ENCODE measurements at places on chromosomes 1 and 21.

- no peak for DNase-seq
Observed at GRCh38 chr1:159056069-159056698, 20.4 kb downstream of the AIM2 start.

DNA sequence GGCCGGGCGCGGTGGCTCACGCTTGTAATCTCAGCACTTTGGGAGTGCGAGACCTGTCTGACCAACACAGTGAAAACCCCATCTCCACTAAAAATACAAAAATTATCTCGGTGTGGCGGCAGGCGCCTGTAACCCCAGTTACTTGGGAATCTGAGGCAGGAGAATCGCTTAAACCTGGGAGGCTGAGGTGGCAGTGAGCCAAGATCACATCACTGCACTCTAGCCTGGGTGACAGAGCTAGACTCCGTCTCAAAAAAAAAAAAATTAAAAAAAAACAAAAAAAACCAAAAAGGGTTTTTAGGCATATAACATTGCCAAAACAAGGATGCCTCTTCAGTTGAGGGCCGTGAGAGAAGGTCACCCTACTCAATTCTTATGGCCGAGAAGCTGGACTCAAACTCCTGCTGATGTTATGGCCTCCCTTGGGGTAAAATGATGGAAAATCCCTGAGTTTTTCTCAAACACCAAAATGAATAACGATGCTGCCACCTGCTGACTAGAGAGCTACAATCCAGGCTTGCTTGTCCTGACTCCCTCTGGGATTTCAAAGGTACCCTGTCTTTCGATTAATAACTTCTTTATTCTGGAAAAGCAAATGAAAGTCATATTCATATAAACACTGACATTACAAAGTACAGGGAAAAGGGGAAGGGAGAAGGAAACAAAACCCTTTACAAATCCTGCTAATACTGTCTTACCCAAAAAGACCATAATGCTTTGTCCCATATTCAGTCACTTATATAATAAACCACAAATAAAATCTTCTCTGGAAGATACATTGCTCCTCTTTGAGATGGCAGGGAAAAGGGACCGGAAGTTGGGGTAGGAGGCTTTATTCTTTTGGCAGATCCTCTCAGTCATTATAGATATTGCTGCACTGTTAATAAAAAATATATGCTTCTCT lies 10.7 kb downstream of the RAB42 start:
- DNase-seq = peak; percentile 56

- no peak for DNase-seq
Observed at GRCh38 chr1:226717256-226717909, 21.7 kb downstream of the ITPKB start.

GRCh38 chr21:14736672-14737071 lies 190.6 kb upstream of the SAMSN1 start:
- no peak for DNase-seq

GRCh38 chr1:70072231-70072751 lies 133.1 kb downstream of the LRRC40 start:
- no peak for DNase-seq

- DNase-seq = no peak
Observed at GRCh38 chr21:21101911-21102310, 103.7 kb downstream of the NCAM2 start.

DNA sequence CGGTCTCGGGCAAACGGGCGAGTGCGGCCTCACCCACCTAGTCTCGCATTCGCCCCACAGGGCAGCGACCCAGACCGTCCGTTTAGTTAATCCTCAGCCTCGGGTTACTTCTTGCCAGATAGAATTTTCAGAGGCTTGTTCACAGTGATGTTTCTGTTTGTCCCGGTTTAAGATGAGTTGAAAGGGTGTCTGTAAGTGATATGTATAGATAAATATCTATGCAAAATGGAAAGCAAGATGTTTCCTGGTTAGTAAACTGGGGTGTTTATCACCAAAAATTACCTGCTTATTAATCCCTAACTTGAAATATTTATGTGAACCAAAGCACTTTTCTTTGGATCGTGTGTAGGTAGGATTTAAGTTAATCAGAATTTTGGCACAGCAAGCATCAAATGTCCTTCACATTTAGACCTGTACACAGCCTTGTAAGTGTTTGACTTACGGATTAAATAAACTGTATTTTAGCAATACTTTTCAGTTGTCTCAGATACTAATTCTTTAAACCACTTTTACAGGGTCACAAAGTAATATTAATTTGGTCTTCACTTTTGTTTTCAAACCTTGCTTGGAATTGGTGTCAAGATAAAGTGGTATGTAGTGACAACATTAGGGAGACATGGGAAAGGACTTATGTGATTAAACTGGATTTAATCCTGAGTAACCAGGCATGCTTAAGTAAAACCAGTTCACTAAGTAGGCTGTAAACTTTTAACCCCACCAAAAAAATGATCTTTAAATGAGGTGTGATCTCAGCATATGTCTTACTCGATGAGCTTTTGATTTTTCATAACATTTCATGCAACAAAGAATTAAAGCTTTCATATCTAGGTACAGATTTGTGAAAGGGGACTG lies 914 bp downstream of the ZNF326 start:
- no peak for DNase-seq

DNA sequence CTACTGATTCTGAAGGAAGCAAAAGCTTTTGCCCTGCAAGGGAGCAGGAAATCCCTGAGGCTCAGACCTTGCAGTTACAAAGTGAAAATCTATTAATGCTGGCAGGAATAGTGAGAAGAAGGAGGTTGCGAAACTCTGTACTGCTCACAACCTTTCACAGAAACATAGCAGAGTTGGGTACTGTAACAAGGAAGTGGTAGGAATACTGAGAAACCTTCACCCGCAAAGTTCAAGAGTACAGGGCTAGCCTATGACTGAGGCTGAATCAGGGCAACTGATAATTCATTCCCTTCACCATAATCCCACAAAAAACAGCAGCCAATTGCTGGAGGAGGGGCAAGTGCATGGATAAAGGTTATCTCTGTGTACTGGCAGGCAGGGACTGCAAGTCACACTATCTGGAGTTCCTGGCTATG lies 23.9 kb upstream of the KCTD3 start:
- DNase-seq = no peak

DNA sequence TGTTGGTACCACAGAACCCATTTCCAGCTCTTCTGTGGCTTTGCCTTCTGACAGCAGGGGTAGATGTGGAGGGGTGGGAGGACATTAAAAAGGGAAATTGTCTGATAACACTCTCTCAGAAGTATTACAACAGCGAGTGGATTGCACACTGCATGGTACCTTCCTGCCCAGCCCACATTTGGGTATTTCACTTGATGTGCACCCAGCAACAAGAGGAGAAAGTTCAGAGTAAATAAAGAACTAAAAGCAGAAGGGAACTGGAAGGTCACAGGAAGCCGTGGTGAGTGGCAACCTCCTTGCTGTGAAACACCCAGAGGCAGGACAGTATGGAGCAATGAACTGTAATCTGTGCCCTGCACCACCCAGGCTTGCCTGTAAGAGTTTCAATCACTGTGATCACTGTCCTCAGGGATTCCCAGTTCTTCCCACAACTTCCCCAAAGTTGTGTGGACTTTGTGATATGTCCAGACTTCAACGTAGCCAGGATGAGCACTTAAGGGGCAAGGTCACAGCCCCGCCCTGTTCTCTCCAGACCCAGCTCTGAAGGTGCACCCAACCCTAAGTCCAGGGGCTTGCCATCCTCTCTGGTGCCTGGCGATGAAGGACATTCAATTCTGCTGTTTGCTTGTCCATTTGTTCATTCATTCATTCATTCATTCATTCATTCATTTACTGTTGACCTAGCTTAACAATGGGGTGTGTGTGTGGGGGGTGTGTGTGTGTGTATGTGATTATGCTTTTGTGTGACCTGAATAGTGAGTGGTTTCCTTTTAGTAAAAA lies 18.7 kb upstream of the F5 start:
- peak; percentile 12 for DNase-seq

DNA sequence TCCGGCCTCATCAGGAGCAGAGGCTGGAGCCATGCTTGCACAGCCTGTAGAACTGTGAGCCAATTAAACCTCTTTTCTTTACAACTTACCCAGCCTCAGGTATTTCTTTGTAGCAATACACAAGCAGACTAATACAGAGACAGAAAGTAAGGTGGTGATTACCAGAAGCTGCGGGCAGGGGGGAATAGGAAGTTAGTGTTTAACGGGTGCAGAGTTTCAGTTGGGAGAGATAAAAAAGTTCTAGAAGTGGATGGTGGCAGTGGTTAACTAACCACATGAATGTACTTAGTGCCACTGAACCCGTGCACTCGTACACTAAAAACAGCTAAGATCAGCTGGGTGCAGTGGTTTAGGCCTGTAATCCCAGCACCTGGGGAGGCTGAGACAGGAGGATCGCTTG lies 80.4 kb upstream of the TARDBP start:
- no peak for DNase-seq

- DNase-seq = no peak
Observed at GRCh38 chr1:110328700-110329099, 10.5 kb upstream of the RBM15 start.

GRCh38 chr1:117861694-117862093 lies 67.7 kb downstream of the GDAP2 start:
- peak; percentile 58 for DNase-seq

DNA sequence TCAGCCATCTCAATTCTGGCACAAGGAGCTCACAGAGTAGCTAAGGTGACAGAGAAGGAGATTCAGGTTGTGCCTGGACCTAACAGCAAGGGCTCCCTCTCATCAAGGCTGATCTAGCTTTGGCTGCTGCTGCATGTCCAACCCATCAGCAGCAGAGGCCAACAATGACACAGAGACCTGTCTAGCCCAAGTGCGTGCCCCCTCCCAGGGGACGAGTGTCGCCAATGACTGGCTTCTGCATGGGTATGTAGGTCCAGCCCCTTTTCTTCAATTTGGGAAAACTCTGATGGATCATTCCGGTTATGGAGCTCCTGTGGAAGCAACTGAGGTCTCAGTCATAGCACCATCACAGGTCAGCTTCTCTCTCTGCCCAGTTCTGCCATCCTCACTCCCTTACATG lies 83.3 kb downstream of the KCNJ15 start:
- no peak for DNase-seq

GRCh38 chr1:86997538-86997937 lies 83.1 kb downstream of the HS2ST1 start:
- DNase-seq = no peak

DNA sequence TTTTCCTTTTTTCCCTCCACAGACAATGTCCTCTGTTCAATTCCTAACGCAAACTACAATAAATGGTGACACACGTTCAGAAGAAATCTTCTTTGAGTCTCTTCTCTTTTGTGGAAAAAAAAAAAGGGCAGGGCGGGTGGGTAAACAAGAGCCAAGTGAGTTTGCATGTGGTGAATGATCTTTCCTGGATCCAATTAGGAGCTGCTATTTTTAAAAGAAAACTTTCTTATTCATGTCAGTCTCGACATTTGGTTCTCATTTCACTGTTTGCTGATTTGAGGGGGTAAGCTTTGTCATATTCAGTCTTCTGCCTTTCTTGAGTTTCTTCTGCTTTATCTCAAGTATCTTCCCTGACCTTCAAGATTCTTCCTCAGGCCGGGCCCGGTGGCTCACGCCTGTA lies 29.2 kb upstream of the KIF1B start:
- DNase-seq = no peak

GRCh38 chr1:179337288-179337687 lies 28.5 kb upstream of the AXDND1 start:
- DNase-seq = no peak

- DNase-seq = no peak
Observed at GRCh38 chr1:161491472-161491871, 13.8 kb upstream of the FCGR2A start.

GRCh38 chr1:197339106-197340060 lies 71.3 kb downstream of the CRB1 start:
- no peak for DNase-seq

GRCh38 chr1:42777852-42778251 lies 6.9 kb upstream of the TMEM269 start:
- DNase-seq = peak; percentile 60

DNA sequence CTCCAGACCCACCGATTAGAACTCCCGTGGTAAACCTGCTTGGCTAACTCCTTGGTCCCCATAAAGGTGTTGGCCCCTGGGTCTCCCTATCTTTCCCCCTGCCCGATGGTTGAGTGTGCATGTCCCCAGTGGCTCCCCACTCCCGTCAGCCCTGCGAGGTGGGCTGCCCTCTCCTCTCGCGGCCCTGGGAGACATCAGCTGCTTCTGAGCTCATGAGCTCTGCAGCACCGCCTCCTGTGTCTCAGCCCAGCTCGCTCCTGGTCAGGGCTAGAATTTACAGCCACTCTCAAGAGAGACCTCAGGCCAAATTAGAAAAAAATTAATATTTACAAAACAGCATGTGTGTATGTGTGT lies 15.9 kb upstream of the ZBTB21 start:
- no peak for DNase-seq

DNA sequence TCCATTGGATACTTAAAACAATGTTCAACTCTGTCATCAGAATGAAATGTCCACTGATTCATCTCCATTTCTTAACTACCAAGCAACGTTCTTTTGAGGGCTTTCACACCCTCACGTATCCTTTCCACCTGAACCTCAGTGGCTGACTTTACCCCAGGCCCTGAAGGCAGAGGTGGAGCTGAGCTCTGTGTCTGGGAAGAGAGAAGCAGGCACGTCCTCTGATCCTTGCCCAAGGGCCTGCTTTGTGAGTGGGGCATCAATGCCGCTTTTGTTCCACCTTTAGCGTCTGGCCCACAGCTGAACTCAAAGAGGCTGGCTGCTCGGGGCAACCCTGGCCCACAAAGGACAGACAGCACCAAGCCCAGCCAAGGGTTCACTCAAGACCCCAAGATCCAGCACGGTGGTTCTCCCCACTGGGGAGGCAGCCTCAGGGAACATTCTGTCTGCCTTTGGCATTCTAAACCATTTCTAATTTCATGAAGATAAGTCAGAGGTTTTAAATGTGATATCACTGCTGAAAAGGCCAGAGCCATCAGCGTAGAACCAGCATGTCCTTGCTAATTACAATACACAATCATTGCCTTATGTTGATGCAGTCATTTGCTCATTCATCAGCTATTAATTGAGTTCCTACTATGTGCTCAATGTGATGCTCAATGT lies 126.0 kb upstream of the UBE2U start:
- DNase-seq = no peak

DNA sequence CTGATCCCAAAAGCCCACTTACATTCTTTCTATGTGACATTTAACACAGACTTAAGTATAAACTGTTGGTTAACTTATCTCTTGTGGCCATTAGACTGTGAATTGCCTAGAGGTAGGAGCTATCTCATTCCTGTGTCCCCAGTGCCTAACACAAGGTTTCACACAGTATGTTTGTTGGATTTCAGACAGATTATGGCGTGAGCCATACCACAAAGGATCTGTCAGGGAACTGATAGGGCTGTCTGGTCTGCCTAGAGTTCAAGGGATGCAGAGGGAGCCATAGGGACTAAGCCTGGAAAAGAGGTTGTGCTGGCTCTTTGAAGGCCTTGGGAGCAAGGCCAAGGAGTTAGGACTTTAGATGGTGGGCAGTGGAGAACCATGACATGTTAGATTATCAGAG lies 40.0 kb downstream of the MEF2D start:
- no peak for DNase-seq

DNA sequence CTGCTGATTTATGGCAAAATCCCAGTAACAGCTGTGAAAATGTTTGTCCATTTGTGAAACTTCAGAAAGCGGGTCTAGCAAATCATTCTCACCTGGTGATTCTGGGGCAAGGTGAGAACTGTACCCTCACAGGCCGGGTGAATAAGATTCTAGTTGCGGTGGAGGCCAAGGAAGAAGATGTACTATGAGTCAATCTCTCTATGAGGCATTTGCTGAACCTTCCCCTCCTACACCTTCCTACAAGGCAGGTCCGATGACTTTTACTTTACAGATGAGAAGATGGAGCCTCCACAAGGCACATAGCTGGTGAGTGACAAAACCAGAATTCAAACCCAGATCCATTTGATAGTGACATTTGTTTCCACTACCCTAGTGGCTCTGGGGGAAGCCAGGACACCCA lies 72.7 kb downstream of the BACH1 start:
- DNase-seq = no peak

Measured in NCI-H1694 treated with DMSO at 0.1 percent for 48 hours (cell line).